SK-MEL-5 (cell line): ENCODE measurements at places on chromosomes 7 and 10.

DNA sequence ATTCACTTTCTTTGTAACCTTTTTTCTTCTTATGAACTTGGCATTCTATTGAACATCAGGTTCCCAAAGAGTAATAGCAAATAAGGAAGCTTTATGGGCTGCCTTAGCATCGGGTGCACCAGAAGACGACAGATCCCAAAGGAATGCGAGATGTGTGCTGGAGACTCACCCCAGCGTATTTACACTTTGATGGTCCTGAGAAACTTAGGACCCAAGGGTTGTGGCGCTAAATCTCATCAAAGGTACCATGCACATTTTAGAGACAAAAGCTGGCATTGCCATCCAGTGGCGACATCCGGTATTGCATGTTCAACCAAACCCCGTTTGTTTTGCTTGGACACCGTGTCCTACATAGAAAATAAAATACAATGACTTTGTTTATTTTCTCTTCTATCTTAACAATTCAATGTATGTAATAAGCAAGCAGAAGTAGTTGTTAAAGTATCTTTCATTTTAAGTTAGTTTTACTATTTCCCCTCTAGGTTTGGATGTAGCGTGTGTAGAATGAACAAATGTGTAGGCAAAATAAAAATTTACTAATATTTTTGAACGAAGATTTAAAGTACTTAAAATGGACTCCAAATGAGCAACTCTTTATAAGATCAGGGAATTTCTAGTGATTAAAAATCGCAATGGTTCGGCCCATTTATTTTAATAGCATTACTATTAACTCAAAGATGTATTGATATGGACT lies 1154.8 kb downstream of the GATA3 start:
- peak; percentile 64 for DNase-seq

- no peak for DNase-seq
Observed at GRCh38 chr10:100978121-100978900, 9.0 kb downstream of the MRPL43 start.

DNA sequence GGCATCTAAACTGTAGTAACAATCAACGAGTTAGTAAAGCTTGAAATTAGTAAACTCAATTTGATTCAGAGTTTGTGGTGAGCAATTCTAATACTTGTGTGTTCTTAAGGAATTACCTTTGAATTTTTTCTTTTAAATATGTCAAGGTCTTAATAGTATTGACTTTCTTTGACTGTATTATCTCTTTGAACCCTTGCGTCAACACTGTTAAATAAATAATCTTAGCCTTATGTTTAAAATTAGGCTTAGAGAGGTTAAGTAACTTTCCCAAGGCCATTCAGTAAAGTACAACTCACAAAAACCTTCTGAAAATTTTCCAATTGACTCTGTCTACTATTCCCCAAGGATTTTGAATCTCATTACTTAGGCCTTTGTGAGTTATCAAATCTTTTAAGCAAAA lies 716.4 kb downstream of the NRG3 start:
- DNase-seq = no peak

- no peak for DNase-seq
Observed at GRCh38 chr10:75841266-75841665, 409.8 kb downstream of the LRMDA start.

- DNase-seq = peak; percentile 38
Observed at GRCh38 chr10:30434273-30435072, 489 bp downstream of the MAP3K8 start.

GRCh38 chr7:29639886-29640595 lies 76.4 kb downstream of the PRR15 start:
- DNase-seq = no peak

GRCh38 chr7:132240262-132240661 lies 336.0 kb downstream of the PLXNA4 start:
- DNase-seq = no peak

DNA sequence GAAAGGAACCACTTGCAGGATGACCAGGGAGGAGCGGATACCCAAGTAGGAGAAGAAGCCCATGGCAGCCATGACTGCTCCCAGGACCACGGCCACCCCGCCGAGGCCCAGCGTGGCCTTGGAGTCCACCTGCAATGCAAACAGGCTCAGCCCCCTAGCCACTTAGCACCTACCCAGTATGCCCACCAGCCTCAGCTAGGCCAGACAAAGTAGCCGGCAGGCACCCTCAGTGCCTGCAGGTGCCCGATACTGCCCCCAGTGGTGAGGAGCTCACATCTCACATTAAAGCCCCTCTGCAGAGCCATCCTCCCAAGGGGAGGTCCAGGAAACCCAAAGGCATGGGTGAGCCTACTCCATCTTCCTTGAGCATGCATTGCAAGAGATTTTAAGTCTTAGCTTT lies 6.6 kb downstream of the NPC1L1 start:
- peak; percentile 87 for DNase-seq

DNA sequence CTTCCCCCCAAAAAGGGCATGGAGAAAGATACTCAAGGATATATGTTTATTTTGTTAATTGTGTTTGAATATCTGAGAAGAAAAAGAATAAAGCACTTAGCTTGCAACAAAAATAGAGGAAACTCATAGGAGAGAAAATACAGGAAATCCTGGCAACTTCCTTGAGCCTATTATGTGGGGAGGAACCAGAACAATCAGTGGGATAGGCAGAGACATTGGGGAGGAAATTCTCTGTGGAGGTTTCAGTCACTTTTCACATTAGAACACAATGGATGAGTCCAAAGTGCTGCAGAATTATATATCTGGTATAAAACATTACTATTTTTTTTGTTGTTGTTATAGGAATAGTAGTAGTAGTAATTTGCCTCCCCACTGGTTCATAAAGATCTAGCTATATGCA lies 240.1 kb downstream of the THSD7A start:
- no peak for DNase-seq

- no peak for DNase-seq
Observed at GRCh38 chr10:9508606-9509005, 1454.1 kb downstream of the GATA3 start.

DNA sequence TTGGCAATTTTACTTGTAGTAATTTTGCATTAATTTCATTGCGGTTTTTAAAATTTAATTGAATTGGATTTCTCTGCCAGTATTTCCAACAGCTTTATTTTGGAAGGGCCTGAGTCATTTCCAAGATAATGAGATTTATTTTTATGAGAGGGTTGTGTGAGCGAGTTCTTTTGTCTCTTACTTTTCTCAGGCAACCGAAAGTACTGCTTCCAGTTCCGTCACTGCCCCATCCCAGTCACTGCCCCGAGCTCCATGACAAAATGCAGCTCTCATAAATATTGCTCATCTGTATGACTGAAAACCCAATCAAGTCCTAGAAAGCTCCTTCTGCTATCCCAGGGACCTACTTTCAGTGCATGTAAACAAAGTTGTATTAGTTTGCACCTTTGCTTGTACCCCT lies 468.4 kb upstream of the SEMA3D start:
- no peak for DNase-seq

DNA sequence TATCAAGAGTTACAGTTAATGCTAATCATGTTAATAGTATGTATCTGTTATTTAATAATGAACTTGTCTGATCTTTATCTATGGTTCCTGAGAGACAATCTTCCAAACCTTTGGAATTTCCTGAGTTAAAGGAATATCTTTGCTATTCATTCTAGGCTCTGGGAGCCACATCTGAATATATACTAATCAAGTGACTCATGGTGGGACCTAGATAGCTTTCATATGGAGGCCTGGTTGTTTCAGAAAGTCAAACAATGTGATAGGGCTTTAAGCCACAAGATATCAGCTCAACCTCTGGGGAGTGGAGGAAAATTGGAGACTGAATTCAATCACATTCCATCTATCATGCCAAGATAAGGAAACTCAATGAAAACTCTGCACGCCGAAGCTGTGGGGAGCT lies 746.4 kb downstream of the TNS3 start:
- peak; percentile 15 for DNase-seq

GRCh38 chr7:5198741-5199140 lies 8.7 kb downstream of the WIPI2 start:
- no peak for DNase-seq

DNA sequence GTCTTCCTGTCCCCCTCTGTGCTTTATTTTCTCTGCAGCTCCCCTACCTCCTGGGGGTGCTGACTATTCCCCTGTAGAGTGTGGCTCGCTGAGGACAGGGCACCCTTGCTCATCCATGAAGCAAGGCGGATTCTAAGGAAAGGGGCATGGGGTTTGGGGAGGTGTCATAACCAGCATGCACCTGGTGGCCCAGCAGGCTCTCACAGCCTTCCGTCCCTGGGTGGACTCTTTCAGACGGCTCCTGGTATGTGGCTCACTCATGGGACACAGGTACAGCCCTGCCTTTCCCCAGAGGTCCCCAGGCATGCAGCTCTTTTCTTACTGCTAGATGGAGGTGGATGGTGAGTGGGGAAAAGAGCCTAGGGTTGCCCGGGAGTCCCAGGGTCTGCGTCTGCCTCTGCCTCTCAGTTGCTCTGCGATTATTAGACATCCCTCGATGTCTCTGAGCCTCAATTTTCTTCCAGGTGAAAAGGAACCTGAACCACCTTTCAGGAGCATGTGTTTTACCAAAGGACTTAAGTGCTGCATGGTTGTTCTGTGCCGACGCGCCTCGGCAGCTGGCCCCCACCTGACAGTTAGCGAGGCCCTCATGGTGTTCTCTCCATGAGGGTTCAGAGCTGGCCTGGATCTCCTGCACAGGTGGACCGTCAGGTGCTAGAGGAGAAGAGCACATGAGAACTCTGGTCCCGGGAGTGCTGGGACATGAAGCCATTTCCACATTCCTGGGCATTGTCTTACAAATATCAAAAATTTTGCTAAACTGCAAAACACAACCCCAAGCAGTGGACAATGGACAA lies 172.5 kb upstream of the SHH start:
- DNase-seq = no peak

DNA sequence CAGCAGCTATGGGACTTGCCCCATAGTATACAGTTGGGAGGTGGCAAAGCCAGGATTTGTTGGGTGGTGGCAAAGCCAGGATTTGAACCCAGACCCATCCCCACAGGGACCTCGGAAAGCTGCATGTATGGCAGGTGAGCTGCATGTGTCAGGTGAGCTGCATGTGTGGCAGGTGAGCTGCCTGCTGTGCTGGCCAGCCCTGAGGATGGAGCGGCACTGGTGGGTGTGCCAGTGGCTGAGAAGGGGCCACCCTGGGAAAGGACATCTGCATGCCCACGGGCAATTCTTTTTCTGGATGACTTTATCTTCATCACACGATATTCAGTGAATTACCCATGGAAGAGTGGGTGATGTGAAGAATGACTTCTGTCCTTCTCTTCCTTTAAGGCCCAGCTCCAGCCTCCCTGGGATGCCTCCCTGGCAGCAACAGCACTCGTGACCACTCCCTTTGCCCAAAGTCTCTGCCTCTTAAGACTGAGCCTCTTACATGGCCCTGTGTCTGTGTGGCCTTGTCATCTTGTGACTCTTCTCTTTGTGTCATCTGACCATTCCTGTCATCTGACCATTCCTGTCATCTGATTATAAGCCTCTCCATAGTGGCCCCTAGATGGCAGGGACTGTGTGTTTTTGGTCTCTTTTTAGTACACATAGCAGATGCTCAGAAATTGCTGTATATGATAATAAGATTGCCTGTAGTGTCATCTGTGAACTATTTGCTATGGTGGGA lies 25.0 kb downstream of the CLEC2L start:
- peak; percentile 53 for DNase-seq

DNA sequence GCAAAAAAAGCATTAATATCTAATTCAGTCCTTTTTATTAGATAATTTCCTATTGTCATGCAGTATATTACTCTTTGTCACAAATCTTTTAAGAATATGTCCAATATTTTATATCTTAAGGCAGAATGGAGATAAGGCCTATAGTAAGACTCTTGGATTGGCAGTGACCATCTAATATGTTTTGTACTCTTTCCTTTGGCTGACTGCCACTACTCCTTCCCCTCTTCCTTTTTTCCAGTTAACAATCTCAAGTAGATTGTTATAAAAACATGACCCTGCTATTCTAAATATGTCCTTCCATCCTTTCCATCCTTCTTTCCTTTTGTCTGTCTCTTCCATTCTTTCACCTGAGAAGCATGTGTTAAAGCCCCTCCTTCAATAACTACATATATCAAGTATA lies 92.8 kb upstream of the TMEM168 start:
- DNase-seq = no peak

DNA sequence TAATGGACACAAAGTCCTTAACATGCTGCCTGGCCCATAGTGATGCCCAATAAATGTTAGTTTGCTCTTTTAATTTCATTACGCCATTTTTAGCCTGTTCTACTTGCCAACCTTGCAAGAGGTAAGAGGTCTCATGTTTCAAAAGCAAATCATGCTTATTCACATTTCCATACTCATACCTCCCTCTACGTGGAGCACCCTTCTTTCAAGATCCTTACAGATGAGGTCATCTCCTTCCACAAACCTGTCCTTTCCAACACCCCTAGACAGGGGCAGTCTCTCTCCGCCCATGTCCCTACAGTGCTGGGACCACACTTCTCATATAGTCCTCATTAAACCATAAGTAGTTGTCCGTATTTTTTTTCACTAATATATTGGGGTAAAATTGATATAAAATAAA lies 271.3 kb downstream of the FGFR2 start:
- no peak for DNase-seq

DNA sequence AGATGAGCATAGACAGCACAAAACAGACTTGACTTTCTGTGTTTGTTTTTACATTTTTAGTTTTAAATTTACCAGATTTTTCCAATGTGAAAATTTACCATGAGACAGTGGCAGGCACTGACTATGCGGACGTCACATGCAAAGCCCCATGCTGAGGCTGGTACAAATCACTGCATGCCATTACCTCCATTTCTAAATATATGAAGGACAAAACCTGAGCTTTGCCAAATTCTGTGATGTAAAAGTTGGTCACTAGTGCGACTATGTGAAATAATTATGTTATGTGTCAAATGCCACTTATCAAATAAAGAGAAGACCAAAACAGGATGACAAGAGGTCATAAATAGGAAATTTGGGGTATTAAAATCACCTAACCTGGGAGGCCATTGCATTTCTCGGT lies 22.1 kb downstream of the NRAP start:
- DNase-seq = no peak

- DNase-seq = no peak
Observed at GRCh38 chr7:150755473-150756099, 18.4 kb downstream of the GIMAP5 start.

DNA sequence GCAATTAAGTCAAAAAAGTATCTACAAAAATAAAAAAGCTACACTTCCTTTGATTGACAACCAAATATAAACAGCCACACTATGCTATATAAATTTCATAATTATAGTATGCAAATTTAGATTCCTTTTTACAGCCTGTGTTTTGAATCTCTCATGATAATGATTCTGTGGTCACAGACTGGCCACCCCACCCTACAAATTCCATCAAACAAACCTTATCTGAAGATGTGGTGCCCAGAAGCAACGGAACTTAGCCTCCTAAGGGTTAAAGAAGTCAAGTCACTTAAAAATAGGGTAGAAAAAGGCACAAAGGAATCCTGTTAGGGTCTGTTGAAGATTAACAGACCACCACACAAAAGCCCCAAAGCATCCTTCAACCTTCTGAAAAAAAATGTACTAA lies 351.8 kb downstream of the INHBA start:
- no peak for DNase-seq

- no peak for DNase-seq
Observed at GRCh38 chr10:129096065-129096984, 370.7 kb upstream of the MGMT start.

- no peak for DNase-seq
Observed at GRCh38 chr7:36564489-36564888, 159.8 kb downstream of the AOAH start.
